ENCODE measurements at places on chromosomes 16 and 17. TPM values are rescaled to one million over a fixed set of nuclear protein-coding genes. Genes with fewer than 3 reads are reported as not detected.

DNA sequence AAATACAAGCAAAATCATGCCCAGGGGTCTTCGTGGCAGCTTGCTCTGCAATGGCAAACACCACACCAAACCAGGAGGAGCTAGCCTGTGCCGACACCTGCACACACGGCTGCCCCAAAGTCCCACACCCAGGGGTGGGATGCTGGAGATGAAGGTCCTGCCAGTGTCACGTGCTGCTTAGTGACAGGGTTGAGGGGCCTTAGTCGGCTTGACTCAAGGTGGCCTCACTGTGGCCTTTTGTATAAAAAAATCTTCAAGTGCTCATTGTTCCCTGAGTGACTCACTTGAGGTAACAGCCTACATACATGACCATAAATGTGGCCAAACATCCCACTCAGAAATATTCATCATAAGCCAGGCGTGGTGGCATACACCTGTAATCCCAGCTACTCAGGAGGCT is 7.3 kb downstream of the TRIM65 start:
- DNase-seq, result no peak

- no peak for DNase-seq
Observed at GRCh38 chr16:11994143-11995119, 17.9 kb downstream of the SNX29 start.

- no peak for DNase-seq
Observed at GRCh38 chr16:85187447-85187846, 75.2 kb upstream of the CIBAR2 start.

GRCh38 chr17:16377941-16378341 is 3.0 kb upstream of the UBB start:
- DNase-seq, result peak; percentile 29

GRCh38 chr16:30359871-30360170 is 4.7 kb upstream of the CD2BP2 start:
- no peak for DNase-seq

DNA sequence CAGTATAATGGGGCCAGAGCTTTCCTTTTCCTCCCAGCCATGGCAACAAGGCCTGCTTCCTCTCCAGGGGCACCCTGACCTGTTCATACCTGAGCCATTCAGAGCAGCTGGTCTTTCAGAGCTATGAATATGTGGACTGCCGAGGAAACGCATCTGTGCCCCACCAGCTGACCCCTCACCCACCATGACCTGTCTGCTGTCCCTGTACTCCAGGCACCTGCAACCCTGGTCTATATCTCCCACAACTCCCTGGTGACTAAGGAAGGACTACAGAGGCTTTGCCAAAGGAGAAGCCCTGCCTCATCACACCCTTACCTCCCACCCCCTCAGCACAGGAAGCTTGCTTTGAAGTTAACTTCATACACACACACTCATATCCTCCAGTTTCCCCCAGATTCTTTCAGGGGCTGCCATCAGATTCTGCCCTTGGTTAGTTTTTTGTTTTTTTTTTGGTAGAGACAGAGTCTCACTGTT is 6.0 kb downstream of the TMEM106A start:
- no peak for DNase-seq

CCR7 gene
- total RNA-seq, result not detected

RAB26 gene
- total RNA-seq, result 0.97 TPM

Measured in fibroblast of villous mesenchyme (primary cell).